Ovary (tissue), 10 donors: ENCODE measurements at places on chromosomes 6 and 20. TPM values are rescaled to one million over a fixed set of nuclear protein-coding genes. Genes with fewer than 3 reads are reported as not detected.

The BNIP5 gene
- 0.01 TPM for polyA plus RNA-seq

The PHACTR1 gene
- polyA plus RNA-seq = 0.79 TPM

The APMAP gene
- polyA plus RNA-seq = 103 TPM

DNA sequence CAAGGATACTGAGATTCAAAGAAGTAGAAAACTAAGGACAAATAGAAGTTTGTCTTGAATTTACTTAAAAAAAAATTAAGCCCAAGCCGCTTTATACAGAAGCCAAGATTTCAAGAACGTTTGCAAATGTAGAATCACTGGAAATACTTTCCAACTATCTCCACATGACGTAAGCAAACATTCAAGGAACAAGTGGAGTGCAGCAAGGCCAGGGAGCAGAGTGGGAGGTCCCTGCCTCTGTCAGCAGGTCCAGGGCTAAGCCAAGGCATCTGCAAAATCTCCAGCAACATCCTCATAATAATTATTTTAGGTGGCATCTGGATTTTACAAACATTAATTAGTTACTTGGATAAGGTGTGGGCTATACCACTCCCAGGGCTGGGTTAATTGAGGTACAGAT, 60.1 kb upstream of the AKIRIN2 start:
- DNase-seq = peak; percentile 52

- DNase-seq = no peak
These were observed 3.8 kb downstream of the RSPO4 start for GRCh38 chr20:998231-998830.

DNA sequence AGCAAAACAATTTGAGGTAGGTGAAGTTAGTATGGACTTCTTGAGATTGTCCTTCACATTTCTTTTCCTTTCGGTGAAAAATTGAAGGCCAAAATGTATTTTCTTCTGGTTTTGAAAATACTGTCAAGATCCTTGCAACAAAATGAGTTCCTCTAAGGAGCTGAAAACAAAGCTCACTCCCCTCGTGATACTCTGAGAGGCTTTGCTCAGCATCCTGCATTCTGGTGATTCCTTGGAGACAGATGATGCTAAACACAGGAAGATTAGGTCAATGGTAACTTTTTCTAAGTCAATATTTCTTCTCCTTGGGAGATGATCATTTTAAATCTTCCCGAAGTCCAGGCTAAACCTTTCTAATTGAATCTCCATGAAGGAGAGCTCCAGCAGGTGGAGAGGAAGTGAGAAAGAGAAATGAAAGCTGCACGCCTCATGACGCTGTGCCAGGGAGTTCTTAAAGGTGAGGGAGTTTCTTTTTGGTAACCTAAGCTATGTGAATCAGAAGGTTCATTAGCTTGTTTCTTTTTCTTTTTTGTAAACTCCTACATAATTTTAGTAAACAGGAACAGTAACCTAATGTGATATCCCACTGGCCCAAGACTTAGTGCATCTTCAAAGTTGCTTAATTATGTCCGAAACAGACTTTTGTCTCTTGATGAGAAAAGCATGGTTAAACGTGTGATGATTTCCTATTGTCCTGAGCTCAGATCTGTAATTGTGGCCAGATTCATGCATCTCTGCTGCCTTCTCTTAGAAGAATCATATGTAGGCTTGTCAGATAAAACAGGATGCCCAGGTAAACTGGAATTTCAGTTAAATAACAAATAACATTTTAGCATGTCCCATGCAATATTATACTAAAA, 15.0 kb downstream of the ESR1 start:
- no peak for DNase-seq

GRCh38 chr20:48735112-48735511, 92.7 kb downstream of the PREX1 start:
- no peak for DNase-seq
